ENCODE measurements at places on chromosomes 3 and 15.

DNA sequence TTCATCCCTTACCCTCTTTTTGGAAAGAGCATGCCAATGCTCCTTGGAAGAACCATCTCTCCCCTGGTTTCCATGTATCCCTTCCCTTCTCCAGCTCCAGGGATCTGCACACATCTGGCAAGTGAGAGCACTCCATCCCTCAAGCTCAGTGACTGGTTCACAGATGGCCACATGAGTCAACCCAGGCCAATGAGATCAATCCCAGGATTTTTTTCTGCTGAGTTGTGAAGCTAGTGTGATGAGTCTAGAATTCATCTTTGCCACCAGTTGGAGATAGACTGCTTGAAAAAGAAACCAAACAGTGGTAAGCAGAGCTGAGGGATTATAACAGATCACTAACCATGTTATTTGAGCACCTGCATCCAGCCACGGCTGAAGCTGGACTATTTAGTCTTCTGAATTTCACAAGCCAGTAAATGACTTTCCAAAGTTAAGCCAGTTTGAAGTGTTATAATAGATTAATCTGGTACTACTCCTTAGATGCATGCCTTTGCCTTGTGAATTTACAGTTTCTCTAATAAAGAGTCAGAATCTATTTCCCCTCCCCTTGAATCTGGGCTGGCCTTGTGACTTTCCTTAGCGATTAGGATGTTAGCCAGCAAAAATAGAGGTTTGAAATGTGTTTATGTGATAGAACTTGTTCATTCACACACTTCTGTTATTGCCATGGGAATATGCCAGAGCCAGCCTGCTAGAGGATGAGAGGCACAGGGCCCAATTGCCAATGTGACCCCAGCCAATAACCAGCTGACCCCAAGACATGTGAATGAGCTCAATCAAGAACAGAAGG, 159.8 kb downstream of the WNT5A start:
- peak; percentile 52 for DNase-seq

- DNase-seq, result no peak
Measured at GRCh38 chr3:105722943-105723556, 145.8 kb downstream of the CBLB start.

GRCh38 chr3:27302891-27303290, 66.3 kb downstream of the NEK10 start:
- no peak for DNase-seq

GRCh38 chr3:170437176-170437575, 18.5 kb downstream of the CLDN11 start:
- DNase-seq, result no peak

- DNase-seq, result no peak
Measured at GRCh38 chr3:17179381-17180205, 294.8 kb downstream of the PLCL2 start.

DNA sequence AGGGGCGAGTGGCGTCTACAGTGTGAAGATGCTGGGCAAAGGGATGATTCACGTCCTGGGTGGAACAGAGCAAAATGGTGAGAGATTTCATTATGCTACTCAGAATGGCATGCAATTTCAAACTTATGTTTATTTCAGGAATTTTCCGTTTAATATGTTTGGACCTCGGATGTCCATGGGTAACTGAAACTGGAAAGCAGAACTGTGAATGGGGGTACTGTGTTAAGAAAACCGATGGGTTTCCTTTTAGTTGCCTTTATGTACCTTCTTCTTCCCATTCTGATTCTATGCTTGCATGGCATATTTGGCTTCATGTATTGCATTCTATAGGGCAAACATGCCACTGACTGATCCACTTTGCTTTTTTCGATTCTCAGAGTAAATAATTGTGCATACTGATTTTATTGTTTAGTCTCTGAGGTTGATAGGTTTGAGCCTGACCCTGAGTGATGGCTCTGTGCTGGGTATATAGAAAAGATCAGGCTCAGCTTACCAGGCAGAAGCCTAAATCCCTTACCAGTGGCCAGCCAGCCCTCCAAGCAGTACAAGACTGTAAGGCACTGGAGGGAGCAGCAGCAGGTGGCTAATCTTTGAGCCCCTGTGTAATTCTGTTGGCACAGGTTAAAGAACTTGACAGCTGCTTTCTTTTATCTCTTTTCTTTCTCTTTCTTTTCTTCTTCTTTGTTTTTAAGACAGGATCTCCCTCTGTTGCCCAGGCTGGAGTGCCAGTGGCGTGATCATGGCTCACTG, 4.5 kb downstream of the QTRT2 start:
- no peak for DNase-seq

GRCh38 chr3:37766797-37767776, 94.6 kb upstream of the CTDSPL start:
- DNase-seq, result no peak

DNA sequence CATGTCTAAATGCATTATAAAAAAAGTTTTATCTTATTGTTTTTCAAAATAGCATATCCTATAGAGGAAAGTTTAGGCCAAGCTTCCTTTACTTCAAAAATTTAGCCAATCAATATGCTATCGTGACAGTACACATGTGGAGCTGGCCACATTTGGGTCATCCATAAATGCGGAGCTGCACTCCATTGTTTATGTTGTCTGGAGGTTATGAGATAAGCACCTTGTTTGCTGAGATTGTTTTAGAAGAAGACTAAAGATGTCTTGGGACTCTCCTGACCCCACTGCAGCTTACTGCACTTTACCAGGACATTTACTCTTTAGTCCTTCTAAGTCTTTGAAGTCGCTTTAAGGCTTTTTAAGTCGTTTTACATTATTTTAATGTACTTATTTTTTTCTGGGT, 265.9 kb downstream of the OCA2 start:
- no peak for DNase-seq

DNA sequence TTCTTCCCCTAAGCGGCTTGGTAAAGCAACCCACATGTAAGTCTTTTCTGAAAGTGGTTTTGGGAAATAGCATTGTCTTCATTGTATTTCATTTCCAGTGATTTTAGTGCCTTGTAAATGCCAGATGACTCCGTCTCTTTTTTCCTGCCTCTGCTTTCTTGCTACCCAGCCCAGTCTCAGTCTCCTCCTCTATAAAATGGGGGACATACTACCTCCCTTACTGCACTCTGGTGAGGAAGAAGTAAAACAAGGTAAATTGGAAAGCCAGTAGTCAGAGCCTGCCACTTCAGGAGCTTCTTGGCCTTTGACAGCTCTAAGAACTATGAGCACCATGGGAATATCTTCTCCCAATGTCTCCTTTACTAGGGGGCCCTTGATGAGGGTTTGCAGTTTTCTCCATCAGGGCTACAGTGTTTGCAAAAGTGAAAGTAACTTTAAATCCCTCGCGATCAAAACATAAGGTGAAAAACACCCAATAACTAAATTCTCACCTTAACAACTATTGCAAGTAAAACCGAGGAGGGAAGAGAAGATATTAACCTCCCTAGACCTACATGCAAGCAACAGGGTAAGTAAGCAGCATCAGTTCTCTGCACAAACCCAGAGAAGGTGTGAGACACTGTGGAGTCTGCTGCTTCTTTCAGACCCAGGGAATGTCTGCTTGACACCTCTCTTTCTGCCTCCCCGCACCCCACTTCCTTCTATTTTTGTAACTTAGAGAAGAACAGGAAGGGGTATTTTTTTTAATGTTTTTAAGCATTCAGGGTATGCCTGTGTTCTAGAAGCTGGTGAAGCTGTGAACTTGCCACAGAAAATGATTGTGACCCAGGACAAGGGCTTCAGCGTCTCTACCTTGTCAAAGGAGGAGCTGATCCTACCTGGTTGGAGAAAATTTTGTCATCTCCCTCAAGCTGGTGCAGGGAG, 159.1 kb upstream of the EOMES start:
- no peak for DNase-seq

GRCh38 chr3:184658223-184658928, 53.5 kb downstream of the MAGEF1 start:
- DNase-seq, result no peak

GRCh38 chr3:121975702-121976302, 46.2 kb downstream of the ILDR1 start:
- no peak for DNase-seq

DNA sequence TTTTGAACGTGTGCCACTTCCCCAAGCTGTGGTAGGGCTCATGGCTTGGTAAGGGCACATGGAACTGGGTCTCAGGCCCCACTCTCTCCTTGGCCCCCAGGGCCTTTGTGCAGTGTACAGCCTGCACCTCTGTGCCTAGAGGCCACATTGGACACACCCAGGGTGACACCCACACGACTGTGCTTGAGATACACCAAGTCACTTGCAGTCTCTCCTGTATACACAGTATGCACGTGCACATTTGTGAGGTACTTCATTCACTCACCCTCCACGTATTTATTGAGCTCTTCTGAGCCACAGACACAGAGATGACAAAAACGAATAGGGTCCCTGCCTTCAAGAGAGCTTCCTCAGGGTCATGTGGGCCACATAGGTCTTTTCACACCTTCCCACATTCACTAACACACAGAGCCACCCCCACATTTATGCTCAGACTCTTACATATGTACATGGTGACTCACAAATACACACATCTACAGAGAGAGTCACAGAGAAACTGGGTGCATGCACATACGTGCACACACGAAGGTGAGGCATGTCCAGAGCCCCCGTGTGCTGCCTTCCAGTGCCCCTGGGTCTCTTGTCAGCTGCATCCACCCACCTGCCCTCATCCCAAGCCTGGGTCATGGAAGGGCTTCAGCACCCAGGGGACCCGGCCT, 9.8 kb upstream of the TMEM115 start:
- no peak for DNase-seq

DNA sequence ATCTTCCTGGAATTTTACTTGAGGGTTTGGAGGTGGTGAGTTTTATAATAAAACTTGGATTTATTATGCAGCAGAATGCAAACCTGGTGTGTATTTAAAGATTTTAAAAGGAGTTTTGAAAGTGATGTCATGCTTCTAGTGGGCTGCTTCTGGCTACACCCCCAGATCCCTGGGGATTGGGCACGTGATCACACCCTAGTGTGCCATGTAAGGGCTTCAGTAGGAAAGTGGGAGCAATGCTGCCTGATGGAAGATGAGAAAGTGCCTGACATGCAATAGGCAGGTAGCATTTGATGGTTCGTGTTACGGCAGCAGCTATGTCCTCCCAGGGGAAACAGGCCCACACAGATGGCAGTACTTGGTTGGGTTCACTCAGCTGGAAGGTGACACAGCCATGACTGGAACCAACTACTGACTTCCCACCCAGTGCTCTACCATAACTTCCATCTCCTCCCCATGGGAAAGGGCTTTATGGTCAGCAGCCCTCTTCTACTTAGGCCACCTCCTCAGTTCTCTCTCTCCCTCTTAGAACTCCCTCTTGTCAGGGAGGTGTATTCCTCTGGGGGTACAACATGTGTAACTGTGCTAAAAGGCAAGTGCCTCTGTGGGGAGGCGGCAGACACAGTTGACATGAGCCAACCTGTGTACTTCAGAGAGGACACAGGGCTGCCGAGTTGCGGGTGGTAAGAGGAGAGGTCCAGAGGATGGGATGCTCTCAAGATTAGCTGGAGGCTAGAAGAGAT, 5.6 kb downstream of the ITPKA start:
- no peak for DNase-seq

DNA sequence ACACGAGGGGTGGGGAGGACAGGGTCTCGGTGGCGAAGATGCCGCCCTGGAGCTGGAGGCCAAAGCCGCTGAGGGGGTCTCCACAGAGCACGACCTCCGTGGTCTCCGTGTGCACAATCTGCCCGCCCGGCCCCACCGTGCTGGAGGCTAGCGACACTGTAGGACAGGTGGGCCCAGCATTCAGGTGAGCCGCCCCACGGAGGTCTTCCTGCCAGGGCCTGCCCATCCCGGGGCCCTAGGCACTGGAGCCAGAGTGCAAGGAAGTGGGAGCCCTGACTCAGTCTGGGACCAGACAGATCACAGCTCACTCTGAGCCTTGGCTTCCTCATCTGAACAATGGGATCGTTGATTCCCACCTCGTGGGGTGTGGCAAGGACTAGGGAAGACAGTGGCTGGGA, 25.8 kb downstream of the GRIP2 start:
- no peak for DNase-seq

DNA sequence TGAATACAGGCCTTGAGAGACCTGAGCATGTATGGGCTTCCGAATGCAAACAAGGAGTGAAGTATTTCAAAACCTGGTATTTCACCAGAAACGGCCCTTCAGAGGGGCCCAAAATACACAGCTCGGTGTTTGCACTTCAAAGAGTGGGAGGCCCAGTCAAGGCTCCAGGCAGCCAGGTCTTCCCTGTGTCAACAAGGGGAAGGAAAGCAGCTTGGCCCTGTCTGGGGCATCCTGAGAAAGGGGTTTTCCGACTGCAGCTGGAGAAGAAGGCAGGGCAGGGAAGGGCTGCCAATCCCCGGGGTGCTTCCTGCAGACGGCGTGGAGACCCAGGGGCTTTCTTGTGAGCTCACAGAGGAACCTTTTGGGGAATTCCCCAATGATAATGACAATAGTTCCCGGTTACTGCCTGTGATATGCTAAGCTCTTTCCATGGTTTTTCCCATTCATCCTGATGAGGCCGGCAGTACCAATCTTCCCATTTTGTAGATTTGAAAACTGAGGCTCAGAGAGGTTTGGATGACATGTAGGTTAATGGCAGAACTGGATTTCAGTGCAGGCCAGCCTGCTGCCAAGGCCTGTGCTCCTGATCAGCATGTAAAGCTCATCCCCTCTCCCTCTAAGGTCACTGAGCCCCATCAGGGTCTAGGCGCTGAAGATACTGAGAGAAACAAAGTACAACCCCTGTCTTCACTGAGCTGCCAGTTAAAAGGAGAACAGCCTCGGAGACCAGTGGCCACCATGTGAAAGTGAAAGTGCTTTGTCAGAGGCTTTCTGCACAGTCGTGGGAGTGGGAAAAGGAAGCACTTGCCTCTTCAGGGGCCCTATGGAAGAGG, 43.0 kb upstream of the TLE3 start:
- peak; percentile 37 for DNase-seq

DNA sequence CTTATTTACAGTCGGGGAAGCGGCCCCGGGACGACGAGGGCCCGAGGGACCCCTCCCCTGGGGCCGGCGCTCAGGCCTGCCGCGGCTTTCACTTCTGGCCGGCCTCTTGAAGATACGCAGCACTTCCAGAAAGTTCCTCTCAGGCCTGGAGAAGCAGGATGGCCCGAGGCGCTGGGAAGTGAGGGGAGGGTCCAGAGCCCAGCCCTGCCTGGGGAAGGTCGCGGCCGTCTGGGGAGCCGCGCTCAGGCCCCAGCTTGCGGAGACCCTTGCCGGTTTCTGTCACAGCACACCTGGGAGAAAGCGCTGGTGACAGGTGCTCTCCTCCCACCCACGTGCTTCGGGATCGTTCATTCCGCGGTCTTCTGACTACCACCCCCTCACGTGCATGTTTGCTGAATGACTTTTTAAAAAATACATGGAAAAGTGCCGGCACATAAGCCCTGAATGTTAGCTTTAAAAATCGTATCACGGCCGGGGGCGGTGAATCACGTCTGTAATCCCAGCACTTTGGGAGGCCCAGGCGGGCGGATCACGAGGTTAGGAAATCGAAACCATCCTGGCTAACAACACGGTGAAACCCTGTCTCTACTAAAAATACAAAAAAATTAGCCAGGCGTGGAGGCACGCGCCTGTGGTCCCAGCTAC, 727 bp upstream of the TM2D3 start:
- peak; percentile 33 for DNase-seq

- DNase-seq, result no peak
Measured at GRCh38 chr3:33474896-33475295, 34.7 kb upstream of the UBP1 start.

- no peak for DNase-seq
Measured at GRCh38 chr3:127454051-127454450, 136.5 kb downstream of the TPRA1 start.

- DNase-seq, result peak; percentile 35
Measured at GRCh38 chr3:10867384-10867783, 51.4 kb downstream of the SLC6A11 start.

All from AG20443 (cell line).